Brain (organoid and tissue), 16 donors: ENCODE measurements at places on chromosomes 1 and 21. TPM values are rescaled to one million over a fixed set of nuclear protein-coding genes. Genes with fewer than 3 reads are reported as not detected.

GRCh38 chr1:188988589-188988988 is 1489.1 kb downstream of the BRINP3 start:
- DNase-seq = no peak

- DNase-seq = peak; percentile 52
These were observed 7.9 kb downstream of the LHX4 start for GRCh38 chr1:180237869-180238476.

TFF3 gene
- polyA plus RNA-seq = 59.5 TPM

RUSC1 gene
- polyA plus RNA-seq = 80.5 TPM

DNA sequence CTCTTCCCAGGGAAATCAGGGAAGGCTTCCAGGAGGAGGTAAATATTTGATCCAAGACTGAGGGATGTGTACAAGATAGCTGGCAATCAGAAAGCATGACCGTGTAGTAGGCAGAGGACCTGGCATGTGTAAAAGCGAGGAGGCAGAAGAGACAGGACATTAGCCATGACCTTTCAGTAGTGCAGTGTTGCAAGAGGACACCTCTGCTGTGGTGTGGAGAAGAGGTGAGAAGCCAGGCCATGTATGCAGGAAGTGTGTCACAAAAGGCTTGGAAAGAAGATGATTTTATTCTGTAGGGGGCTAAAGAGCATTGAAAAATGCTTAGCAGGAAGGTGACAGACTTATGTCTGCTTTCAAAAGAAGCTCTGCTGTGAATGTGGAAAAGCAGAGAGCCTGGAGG is 381.0 kb downstream of the ZP4 start:
- DNase-seq = no peak

DNA sequence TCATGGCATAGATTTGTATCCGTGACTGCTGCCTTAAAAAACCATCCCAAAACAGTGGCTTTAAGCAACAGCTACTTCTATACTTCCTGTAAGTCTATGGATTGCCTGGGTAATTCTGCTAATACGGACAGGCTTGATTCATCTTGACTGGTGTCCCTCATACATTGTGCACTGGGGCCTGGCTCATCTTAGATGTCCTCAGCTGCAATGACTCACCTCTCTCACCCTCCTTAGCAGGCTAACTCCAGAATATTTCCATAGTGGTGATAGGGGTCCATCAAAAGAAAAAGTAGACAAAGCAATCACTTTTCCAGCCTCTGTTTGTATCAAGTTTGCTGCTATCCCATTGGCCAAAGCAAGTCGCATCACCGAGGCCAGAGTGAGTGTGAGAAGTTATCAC is 409.1 kb upstream of the KAZN start:
- no peak for DNase-seq

PGLYRP3 gene
- polyA plus RNA-seq = not detected

DNA sequence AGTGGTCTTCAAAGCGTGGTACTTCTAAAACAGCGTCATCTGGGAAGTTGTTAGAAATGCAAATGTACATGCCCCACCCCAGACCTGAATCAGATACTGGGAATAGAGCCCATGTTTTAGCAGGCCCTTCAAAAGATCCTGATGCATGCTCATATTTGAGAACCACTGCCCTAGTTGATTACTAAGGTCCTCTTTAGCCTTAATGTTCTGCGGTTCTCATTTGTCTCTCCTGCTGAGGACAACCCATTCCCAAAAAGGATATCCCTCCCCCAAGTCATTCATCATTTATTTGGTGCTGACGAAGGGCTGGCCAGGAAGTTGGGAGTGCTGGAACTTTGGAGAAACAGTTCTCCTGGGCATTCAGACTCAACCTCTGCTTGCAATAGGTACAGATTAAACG is 92.4 kb upstream of the RALGPS2 start:
- no peak for DNase-seq

DNA sequence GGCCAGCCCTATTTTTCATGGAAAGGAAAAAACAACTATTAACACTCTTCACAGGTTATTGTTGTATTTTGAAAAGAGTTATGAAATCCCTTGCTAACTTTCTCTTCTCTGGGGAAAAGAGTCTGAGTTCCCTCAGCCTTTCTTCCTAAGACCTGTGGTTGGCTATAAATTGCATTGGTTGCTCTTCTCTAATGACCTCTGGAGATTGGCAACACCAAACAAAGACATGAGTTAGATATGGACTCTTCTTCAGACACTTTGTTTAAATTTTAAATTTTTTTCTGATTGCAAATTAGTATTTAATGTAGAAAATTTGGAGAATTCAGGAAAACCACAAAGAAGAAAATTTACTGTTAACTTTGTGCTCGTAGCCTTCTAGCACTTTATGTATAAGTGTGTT is 275.7 kb downstream of the PBX1 start:
- no peak for DNase-seq

DNA sequence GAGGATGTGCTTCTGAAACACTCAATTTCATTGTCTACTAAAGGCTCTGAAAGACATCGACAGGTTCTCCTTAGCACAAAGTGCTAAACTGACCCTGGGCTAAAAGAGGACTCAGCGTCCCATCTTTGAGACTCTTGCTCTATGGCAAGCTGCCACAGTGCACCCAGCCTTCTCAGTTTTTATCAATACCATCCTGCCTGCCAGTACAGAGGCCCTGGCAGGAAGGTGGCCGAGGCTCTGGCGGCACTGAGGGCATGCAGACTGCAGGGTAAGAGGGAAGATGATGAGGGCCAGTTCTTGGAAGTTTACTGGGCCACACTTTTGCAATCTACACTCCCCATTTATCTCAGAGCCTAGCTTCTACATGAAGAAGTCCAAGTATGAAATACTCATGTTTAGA is 5.3 kb downstream of the OLFML2B start:
- DNase-seq = no peak

GRCh38 chr21:31781737-31782136 is 49.8 kb upstream of the SCAF4 start:
- no peak for DNase-seq

- DNase-seq = no peak
These were observed 130.7 kb upstream of the DMRTA2 start for GRCh38 chr1:50553921-50554320.

JTB gene
- polyA plus RNA-seq = 133 TPM

DNA sequence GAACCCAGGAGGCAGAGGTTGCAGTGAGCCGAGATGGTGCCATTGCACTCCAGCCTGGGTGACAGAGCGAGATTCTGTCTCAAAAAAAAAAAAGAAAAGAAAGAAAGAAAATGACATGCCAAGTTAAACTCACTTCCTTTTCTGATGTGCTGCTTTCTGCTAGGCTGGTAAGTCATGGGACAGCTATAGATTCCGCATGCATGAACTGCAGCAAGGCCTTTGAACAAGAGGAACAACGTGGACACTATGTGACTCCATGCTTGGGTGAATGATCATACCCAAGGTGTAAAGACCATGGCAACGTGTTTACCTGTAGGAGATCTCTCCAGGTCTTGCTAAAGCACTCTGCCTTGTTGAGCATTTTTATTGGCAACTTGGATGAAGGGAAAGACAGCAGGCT is 10.3 kb upstream of the TTF2 start:
- no peak for DNase-seq

PTGFR gene
- not detected for polyA plus RNA-seq
